ENCODE measurements at places on chromosomes 4 and X.
A peak's percentile ranks its signal among the peaks of the same experiment; 100 is the strongest.

GRCh38 chrX:124005228-124005627 lies 43.7 kb downstream of the STAG2 start:
- H3K27ac ChIP-seq, result no peak overlapping the region
- no peak for DNase-seq
- no peaks in the 10 kb centered on the region for H3K4me1 ChIP-seq
- H3K4me3 ChIP-seq, result no peak overlapping the region

GRCh38 chr4:96063639-96064038 lies 223.7 kb downstream of the PDHA2 start:
- no peak for DNase-seq
- no peaks in the 10 kb centered on the region for H3K27me3 ChIP-seq
- H3K36me3 ChIP-seq, result no peaks in the 10 kb centered on the region
- no peak overlapping the region for H3K4me3 ChIP-seq
- no peaks in the 10 kb centered on the region for H3K4me1 ChIP-seq
- H3K27ac ChIP-seq, result no peak overlapping the region

DNA sequence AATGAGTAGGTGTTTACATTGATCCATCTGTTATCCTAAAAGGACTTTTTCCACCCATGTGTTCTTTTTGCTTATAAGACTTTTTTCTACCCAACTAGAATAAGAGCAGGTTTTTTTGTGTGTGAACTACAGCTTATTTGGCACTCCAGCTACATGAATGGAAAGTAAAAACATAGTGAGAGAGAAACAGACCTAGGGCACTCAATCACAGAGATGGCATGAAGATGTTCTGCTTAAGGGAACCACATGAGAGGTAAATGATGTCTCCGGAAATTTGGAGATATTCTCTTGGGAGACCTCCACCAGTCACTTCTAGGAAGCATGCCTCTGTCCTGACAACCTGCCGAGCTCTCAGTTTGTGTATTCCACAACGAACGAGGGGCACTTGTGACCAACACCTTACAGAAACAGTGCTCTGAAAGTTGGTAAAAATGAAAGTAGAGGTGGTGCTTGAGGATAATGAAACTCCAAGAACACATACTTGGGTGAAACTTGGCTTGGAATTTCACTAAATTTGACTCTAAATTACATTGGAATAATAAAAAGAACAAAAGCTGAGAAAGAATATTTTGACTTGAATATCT lies 788.4 kb upstream of the GALNTL6 start:
- no peak overlapping the region for H3K27ac ChIP-seq
- no peak for DNase-seq
- no peaks in the 10 kb centered on the region for H3K27me3 ChIP-seq
- no peaks in the 10 kb centered on the region for H3K36me3 ChIP-seq

DNA sequence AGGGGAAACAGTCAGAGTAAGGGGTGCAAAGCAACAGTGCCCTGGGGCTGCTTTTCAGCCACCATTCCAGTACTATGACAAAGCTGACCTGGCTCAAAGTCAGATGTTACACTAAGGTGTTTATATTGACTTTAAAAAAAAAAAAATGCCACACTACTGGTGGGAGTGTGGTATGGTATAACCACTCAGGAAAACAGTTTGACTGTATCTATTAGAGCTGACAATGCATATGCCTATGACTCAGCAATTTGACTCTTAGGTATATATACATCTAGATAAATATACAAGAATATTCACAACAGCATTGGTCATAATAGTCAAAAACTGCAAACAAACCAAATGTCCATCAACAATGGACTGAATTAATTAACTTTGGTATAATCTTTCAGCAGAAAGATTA lies 15.0 kb downstream of the ASB9 start:
- DNase-seq, result no peak
- H3K27ac ChIP-seq, result no peak overlapping the region
- no peak overlapping the region for H3K4me3 ChIP-seq
- H3K27me3 ChIP-seq, result no peaks in the 10 kb centered on the region

DNA sequence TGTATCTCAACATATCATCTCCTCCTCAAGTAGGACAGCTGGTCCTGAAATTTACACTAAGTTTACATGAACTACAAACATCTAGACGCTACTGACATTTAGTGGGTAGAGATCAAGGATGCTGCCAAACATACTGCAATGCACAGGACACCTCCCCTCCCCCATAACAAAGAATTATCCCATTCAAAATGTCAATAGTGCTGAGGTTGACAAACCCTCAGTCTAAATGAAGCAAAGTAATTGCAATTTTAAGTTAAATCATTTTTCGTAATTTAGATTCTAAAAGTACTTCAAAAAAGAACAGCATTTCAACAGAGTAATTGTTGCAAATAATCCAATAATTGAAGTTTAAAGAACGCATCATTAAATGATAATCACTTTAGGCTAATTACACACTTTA lies 1.2 kb downstream of the PRMT9 start:
- H3K27ac ChIP-seq, result no peak overlapping the region
- no peak for DNase-seq
- peak overlapping the region; percentile 94 for H3K4me3 ChIP-seq
- no peaks in the 10 kb centered on the region for H3K27me3 ChIP-seq
- no peaks in the 10 kb centered on the region for H3K4me1 ChIP-seq

DNA sequence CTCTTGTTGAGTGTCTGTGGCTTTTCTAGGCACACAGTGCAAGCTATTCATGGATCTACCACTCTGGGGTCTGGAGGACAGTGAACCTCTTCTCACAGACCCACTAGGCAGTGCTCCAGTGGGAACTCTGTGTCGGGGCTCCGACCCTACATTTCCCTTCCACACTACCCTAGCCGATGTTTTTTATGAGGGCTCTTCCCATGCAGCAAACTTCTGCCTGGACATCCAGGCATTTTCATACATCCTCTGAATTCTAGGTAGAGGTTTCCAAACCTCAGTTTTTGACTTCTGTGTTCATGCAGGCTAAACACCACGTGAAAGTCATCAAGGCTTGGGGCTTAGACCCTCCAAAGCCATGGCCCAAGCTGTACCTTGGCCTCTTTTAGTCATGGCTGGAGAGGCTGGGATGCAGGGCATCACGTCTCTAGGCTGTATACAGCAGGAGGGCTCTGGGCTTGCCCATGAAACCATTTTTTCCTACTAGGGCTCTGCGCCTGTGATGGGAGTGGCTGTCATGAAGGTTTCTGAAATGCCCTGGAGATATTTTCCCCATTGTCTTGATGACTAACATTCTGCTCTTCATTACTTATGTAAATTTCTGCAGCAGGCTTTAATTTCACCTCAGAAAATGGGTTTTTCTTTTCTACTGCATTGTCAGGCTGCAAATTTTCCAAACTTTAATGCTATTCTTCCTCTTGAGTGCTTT lies 249.8 kb upstream of the CPEB2 start:
- H3K4me1 ChIP-seq, result no peaks in the 10 kb centered on the region
- no peak for DNase-seq
- no peaks in the 10 kb centered on the region for H3K36me3 ChIP-seq
- H3K27me3 ChIP-seq, result no peaks in the 10 kb centered on the region
- H3K4me3 ChIP-seq, result no peak overlapping the region

- no peak for DNase-seq
- H3K4me1 ChIP-seq, result no peaks in the 10 kb centered on the region
- no peak within 1 kb of the TSS for H3K27ac ChIP-seq
- peak within 1 kb of the TSS; percentile 37 for H3K4me3 ChIP-seq
Measured at GRCh38 chrX:48683411-48683982, at the start of gene WAS. Gene WAS (plus strand): TSS chrX:48683799. CDS start chrX:48683854, 55 bp downstream.

Data from ascending aorta (tissue), 2 donors.